ENCODE measurements at places on chromosomes 2 and 18. TPM values are rescaled to one million over a fixed set of nuclear protein-coding genes. Genes with fewer than 3 reads are reported as not detected.

- peak; percentile 56 for DNase-seq
Observed at GRCh38 chr2:230666885-230667712, 45.5 kb upstream of the CAB39 start.

DNA sequence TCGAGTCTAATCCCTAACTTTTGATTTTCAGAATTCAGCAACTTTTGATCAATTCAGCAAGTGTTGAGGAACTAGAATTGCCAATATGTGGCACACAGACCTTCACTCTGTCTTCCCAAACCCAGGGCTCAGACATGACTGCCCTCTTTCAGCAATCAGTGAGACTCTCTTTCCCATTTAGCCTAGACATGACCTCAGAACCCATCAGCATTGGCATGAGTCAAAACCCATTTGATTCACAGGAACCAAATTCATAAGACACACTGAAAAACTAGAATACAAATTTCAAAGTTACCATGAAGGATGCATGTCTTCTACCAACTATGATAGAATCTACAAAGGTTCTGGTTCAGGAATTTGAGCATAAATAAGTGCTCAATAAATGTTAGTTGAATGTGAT, 113.6 kb upstream of the MAP3K20 start:
- no peak for DNase-seq

DNA sequence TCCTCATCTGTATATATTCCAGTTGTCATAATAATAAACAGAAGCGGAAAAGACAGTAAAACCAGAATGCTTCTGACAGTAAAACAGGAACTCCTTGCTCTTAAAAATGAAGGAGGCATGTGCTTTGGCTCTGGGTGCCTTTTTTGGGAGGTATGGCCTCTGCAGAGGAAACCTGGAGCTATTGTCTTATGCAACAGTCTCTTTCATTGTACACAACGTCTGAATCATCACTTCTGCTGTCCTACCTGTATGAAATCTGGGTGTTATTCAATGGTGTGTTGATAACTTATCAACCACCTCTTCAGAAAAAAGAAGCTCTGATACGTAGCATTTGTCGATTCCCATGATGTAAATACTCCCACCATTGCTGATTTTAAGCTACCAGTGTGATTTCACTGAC, 64.8 kb downstream of the CDCA7 start:
- DNase-seq, result no peak

CLEC4F gene
- total RNA-seq, result not detected

LIMS2 gene
- total RNA-seq, result 73.3 TPM

GRCh38 chr2:128525653-128526052, 207.0 kb upstream of the HS6ST1 start:
- DNase-seq, result no peak

DNA sequence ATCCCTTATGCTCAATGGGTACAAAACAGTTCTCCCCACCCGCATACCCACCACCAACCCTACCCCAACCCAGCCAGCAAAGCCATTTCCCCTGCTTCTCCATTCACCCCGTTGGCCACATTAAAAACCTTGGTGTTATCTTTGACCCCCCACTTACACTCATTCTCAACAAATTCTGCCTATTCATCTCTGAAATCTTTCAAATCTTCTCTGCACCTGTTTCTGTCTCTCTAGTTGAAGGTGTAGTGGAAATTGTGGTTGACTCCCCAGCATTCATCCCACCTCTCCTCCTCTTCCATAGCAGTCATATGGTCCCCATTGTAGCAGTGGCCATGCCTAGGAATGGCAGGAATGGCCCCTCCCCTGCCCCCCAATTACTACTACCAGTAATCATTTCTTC, 20.5 kb upstream of the TET3 start:
- DNase-seq, result no peak

CPO gene
- not detected for total RNA-seq

RGPD4 gene
- not detected for total RNA-seq

DNA sequence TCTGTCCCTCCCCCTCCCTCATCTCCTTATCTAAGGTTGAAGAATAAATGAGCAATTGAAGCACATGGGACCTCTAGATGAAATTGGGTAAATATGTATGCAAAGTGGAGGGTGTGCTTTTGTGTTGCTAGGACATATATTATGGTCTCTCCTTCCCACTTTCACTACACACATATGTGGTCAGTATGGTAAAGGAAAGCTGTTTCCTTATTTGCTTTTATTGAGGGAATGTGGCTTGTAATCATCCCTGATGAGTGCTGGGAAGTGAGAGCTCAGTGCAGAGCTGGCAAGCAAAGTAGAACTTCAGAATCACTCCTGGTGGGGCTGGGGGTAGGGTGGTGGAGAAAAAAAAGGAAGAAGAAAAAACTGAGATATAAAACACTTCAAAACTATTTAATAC, 189.9 kb upstream of the ATP5MC3 start:
- DNase-seq, result no peak

KIAA1328 gene
- 4.2 TPM for total RNA-seq

PHOSPHO2 gene
- 3.0 TPM for total RNA-seq

SERPINB13 gene
- total RNA-seq, result not detected

DNA sequence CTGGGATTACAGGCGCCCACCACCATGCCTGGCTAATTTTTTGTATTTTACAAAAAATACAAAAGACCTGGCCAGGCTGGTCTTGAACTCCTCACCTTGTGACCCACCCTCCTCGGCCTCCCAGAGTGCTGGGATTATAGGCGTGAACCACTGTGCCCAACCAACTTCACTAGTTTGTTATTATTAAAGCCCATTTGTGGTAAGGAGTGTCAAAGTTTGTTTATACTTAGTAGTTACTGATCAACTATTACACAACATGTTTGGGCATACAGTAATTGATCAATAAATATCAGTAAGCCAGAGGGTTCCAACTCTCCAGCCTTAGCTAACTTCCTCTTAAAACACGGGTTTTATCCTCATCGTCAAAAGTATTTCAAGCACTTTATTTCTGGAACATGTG, 67.5 kb upstream of the ZNG1B start:
- DNase-seq, result no peak

ANKRD29 gene
- total RNA-seq, result 0.70 TPM

GRCh38 chr2:28490558-28490957, 5.3 kb upstream of the PLB1 start:
- DNase-seq, result no peak

DNA sequence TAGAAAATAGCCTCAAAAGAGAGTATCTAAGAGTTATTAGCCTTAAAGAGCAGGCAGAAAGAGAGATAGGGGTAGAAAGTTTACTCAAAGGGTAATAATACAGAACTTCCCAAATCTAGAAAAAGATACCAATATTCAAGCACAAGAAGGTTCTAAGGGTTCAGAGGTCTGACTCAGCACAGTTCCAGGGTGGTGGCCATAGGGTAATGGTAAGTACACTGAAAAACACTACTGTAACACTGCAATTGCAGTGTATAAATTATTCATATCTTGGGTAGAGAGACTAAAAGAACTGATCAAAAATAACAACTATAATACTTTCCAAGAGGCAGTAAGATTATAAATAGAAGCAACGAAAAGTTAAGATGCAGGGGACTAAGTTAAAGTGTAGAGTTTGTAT, 115.2 kb downstream of the ROCK1 start:
- DNase-seq, result no peak

DNA sequence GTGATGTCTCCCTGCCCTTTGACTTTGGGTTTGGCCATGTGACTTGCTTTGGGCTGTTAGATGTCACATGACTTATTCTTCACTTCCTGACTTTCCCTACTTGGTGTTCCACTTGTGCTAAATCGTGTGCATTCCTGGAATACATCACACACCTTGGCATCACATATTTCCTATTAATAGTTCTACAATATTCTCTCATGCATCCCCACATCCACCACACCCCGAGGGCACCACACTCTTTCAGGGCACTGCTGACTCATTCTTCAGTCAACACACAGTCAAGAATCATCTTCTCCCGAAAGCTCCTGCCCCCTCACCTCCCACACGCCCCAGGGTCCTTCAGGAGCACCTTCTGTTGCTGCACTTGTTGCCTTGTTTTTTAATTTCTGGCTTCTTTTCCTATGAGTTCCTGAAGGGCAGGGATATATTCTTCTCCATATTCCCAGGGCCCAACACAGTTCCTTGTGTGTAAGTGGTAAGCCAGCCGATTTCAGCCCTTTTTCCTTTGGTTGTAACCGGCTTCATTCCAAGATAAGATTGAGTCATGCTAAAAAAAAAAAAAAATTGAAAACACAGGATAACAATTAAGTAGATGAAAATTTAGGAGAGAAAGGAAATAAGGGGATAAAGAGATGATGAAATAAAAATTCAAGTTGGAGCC, 341.4 kb downstream of the SLC4A3 start:
- peak; percentile 65 for DNase-seq

DNA sequence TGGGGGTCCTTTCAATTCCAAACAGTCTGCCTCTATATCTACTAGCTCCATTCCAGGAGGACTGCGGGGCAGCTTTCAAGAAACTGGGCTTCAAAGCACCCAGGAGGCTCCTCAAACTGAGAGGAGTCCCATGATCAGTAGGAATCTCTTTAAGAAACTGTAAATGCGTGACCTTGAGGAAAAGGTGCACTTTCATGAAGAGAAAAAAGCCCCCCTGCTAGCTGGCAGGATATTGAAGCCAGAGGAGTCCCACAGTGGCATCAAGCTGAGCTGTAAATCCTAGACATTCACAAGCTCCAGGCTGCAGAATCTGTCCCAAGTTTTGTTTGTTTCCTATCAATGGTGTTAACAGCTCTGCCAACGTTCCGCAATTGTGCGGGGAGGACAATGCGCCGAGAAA, 790.1 kb downstream of the SLC4A3 start:
- no peak for DNase-seq

DNA sequence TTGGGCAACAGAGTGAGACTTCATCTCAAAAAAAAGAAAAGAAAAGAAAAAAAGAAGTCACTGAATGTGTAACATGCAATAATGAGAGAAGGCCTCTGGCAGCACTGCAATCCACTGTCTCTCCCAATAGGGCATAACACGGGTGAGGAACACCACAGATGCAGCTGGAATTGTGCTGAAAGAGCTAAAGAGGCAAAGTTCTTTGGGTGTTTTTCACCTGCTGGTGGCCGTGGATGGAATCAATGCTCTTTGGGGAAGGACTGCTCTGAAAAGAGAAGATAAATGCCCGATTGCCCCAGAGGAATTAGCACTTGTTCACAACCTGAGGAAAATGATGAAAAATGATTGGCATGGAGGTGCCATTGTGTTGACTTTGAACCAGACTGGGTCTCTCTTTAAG, 31.0 kb upstream of the CYBRD1 start:
- DNase-seq, result no peak

HNMT gene
- total RNA-seq, result 15.3 TPM

FEV gene
- total RNA-seq, result not detected

- no peak for DNase-seq
Observed at GRCh38 chr2:112835536-112836162, 930 bp downstream of the IL1B start.

GRCh38 chr2:134413430-134413829, 159.6 kb downstream of the MGAT5 start:
- DNase-seq, result peak; percentile 47

MRO gene
- 0.18 TPM for total RNA-seq
